Progenitor cell of endocrine pancreas (in vitro differentiated cells): ENCODE measurements at places on chromosomes 12 and 14.

DNA sequence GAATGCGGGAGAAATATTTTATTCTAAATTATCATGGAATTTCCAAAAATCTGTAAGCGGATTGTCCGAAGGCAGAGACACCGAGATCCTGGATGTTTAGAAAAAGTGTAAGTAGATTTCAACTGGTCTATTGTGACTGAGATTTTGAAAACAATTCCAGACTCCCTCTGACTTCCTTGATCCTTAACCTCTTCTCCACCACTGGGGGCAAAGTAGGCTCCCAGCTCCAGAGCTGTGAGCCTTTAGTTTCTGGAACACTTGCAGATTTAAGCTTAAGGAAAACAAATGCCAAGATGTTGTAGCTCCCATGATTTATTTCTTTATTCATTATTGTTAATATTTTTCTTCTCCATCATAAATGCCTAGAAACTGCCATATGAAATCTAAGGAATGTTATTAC, 1320.5 kb upstream of the SEL1L start:
- no peak for DNase-seq

DNA sequence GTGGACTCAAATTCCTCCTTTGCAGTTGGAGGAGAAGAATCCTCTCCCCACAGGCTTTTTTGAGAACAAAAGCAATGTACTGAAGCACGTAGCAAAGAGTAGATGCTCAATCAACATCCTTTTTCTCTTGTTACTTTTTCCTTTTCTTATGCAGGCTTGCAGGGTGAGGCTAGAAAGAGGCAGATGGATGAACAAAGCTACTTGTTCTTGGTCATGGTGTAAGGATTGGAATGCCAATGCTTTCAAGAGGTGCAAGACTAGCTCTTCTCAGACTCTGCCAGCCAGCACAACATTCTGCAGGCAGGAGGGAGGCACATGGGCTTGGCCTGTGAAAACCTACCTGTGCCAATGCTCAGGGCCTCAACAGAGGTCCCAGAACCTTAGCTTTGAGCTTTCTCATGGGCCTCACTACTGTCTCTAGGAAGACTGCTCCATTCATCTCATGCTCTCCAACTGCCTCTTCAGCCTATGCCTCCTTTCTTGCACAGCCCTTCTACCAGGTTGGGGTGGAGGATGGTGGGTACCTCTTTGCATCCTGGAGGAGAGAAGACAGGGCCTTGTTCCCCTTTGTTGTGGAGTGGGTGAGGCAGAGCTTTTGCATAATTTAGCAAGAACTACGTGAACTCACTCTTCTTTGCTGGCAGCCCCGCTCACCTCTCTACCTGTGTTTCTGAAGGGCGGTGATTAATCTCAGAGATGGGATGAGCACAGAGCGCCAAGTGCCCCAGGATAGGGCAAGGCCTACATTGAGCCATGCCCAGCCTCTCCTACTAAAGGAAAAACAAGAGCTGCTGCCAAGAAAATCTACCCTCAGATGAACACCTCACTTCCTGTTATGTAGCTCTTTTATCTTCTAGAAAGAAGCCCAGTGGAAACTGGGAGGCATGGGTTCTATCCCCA, 1119.7 kb downstream of the VRK1 start:
- DNase-seq: no peak

DNA sequence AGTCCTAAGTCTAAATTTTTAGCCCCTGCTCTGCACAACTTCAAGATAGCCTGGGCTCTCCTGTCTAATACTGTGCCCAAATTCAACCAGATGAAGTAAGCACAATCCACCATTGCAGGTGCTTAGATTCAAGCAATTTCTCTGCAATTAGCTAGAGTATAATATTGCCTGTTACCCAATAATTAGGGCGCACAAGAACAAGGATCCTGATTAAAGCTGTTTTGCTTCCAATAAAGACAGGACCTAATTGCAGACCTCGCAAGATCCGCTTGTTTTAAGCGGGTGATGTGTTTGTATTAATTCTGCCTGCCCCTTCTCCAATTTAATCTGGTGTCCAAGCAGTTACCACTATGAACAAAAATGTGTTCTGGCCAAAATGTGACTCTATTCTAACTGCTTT, 1268.9 kb upstream of the TMEM132C start:
- DNase-seq: no peak

- DNase-seq: no peak
Measured at GRCh38 chr12:95738024-95738611, 52.4 kb downstream of the NTN4 start.

DNA sequence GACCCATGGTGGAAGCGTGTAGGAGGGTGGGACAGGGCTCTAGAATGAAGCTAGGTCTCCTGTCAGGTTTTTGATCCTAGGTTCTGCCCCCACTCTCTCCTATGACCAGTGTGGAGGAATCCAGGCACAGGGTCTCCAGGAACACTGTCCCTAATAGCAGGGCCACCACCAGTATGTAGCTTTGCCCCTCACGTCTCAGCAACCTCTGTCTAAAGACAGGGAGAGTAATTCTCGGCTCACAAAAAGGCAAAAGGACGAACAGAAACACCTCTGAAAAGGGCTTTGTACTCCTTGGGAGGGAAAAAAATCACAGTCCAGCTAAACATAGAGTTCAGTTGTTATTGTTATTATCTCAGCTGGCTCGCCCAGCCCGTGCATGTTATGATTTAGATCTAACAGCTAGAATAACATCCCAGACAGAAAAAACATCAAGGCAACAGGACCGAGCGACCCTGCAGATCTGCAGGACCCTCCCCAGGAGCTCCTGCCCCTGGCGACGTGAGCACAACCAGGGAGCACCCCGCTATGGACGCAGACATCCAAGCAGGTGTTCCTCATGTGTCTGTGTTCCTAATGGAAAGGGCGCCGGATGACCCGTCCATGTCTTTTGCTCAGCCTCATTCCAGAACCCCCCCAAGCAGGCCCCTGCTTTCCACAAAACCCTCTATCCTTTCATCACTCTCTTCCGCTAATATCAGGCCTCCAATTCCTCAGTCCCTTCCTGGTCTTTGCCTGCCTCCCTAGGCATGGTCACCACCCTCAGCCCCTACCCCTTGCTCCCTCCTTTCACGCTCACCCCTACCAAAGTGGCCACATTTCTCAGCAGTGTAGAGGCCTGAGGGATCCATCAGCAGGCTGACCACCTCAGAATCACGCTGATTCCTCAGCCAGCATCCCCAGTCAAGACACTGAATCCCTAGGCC, 14.2 kb upstream of the SLC6A12 start:
- no peak for DNase-seq

DNA sequence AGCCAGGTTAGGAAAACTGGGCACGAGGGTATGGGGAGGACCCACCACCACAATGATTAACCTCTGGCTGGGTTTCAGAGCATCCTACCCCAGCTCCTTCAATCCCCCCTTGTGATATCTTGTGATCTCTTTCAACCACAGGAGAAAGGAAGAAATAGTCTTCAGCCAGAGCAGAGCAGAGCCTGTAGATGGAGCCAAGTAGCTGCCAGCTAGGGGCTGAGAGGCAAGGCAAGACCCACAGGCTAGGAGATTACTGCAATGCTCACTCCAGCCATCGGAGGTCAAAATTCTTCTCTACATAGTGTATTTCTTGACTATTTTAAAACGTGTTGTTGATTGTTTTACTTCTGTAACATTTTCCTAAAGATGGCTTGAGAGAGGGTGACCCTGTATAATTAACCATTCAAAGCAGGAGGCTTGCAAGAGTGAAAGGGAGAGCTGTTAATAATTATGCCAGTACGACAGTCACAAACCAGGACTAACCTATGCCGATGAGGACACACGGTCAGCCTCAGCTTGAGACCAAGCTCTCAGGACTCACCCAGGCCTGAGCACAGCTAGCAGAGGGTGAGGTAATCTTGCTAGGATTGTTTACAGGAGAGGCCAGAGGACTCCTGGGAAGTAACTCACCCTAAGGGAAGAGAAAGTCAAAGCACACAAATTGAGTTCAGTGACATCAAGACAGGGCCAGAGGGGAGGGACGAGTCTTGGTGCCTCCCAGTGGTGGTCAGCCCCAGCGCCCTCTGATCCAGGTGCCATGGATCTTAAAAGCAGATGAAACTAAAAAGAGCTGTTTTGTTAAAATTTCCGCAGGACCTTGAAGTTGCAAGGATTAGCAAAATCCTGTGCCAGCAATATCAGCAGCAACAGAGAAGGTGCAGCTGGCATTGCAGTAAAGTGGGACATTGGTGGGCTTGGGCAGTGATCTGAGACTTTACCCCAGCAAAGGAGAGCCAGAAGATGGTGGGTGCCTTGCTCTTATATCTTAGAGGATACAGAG, 29.8 kb upstream of the CDKN3 start:
- DNase-seq: no peak

DNA sequence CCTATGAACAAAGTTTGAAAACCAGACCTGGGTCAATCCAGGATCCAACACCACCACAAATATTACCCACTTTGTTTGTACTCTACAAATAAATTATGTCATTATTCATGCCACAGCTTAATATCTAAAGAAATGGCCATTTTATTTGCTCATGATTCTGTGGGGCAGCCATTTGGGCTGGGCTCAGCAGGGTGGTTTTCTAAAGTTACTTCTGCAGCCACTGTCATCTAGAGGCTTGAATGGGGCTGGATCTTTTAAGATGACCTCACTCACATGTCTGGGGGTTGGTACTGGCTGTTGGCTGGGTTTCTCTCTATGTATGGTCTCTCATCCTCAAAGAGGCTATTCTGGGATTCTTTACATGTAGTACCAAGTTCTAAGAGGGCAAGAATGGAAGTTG, 96.2 kb downstream of the VCPKMT start:
- no peak for DNase-seq

DNA sequence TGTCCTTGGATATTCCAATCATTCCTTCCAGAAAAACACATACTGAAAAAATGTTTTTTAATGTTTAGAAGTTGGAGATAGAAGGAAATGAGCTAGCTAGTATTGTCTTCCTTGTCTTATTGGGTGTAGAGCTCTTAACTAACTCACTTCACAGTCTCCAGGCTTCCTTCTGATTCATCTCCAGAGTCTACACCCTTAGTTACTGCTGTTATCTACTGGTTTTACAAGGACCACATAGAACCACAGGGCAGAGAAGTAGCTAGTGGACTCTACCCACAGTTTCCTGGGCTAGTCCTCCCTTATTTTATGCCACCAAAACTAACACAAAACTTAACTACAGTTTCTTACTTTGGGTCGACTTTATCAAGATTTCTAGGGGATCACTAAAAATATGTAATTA, 31.0 kb upstream of the DHRS4 start:
- no peak for DNase-seq

DNA sequence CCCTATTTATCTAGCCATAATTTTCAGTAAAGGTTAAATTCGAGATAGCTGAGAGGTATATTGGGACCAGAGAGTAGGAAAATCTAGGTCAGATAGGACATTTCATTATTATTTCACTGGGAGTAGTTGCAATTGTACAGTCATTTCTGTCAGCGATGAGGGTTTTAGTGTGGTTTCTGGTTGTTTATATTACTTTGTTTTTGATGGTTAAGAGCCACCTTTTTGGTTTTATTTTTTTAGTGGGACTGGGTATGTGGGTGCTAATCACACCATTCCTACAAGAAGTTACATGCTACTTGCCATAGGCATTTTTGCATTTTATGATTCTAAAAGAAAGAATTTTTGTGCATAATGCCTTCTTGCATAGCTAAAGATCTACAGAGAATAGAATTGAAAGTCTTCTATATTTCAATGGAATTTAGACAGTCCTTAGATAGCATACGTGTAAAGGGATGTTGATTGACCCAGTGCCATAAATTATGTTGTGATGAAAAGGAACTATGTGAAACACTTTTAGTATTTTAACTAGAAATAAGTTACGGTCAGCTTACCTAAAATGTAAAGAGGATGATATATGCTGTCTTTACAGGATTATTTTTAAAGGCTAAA, 85.2 kb downstream of the KTN1 start:
- no peak for DNase-seq

DNA sequence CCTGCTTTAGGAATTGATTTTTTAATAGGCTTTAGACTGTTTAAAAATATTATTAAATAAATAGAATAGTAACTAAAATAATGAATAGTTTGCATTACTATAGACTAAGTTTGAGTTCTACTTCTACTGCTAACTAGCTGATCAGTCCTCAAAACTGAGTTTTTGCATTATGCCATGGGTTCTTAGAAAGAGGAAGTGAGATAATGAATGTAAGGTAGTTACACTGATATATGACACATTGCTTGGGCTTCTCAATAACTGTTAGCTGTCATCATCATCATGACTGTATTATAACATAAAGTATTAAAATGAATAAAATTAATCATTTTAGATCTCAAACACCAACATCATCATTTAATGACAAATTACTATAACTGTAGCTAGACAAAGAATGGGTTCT, 949.7 kb downstream of the TRHDE start:
- no peak for DNase-seq

- DNase-seq: no peak
Measured at GRCh38 chr14:23177181-23177580, 6.3 kb downstream of the SLC7A8 start.

GRCh38 chr12:562634-563033, 100.6 kb downstream of the NINJ2 start:
- DNase-seq: no peak

DNA sequence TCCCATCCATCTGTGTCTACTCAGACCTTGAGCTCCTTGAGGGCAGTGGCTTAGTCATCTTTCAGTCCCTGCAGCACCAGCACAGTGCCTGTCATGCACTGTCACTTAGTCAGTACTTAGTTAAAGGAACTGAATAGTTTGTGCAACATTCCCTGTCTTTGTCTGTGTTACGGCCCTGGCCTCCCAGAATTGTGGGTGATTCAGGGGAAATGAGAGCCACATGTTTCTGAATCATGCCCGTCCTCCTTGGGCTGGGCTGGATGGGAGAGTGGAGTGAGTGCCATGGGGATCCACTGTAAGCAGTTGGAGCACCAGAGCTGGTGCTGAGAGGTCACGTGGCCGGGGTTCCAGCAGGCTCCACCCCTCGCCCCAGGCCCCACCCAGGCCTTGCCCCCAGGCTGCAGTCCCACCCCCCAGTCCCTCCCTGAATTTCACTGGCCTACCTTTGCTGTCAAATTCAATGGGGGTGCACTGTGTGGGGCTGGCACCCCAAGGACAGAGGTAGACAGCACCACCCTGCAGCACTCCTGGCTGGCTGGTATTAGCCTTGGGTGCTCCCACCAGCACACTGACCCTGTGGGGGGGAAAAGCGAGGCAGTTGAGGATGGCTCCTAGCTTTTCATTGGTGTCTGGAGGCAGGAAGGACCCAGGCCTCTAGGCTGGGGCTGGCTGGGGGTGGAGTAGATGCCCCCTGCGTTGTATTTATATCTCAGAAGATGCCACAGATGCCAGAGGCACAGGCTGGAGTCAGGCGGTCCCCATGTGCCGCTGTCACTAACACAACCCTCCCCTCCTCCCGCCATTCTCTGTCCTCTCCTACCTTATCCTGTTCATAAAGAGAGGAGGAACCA, 7.5 kb downstream of the ITGA5 start:
- no peak for DNase-seq
